ENCODE measurements at places on chromosomes 7 and 10. TPM values are rescaled to one million over a fixed set of nuclear protein-coding genes. Genes with fewer than 3 reads are reported as not detected.

DNA sequence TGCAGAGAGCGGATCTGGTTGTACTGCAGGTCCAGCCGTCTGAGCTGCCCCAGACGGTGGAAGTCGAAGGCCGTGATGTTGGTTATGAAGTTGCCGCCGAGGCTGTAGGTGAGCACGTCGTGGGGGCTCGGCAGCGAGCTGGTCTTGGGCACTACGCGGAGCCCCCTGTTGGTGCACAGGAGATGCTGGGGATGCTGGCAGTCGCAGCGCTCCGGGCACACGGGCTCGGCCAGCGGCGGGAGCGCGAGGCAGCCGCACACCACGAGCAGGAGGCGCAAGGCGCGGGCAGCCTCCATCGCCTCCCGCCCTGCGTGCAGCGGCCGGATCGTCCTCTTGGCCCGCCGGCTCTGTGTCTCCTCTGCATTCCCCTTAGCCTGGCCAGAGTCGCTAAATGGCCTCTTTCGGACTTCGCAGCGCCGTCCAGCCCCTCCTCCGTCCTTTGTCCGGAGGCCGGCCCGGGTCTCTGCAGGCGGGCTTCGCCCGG is 337 bp downstream of the TRIL start:
- peak; percentile 34 for DNase-seq

- peak; percentile 60 for DNase-seq
Measured at GRCh38 chr7:22008087-22008486, 62.4 kb upstream of the CDCA7L start.

HTRA1 gene
- polyA plus RNA-seq = 280 TPM

RAPGEF5 gene
- polyA plus RNA-seq = 22.4 TPM

NCF1 gene
- 1.6 TPM for polyA plus RNA-seq

FAM25C gene
- polyA plus RNA-seq = not detected
